Neural crest cell (in vitro differentiated cells): ENCODE measurements at places on chromosomes 5 and 9.
A peak's percentile ranks its signal among the peaks of the same experiment; 100 is the strongest.

- no peak for DNase-seq
Measured at GRCh38 chr9:136881691-136882108, 4.6 kb upstream of the TRAF2 start.

DNA sequence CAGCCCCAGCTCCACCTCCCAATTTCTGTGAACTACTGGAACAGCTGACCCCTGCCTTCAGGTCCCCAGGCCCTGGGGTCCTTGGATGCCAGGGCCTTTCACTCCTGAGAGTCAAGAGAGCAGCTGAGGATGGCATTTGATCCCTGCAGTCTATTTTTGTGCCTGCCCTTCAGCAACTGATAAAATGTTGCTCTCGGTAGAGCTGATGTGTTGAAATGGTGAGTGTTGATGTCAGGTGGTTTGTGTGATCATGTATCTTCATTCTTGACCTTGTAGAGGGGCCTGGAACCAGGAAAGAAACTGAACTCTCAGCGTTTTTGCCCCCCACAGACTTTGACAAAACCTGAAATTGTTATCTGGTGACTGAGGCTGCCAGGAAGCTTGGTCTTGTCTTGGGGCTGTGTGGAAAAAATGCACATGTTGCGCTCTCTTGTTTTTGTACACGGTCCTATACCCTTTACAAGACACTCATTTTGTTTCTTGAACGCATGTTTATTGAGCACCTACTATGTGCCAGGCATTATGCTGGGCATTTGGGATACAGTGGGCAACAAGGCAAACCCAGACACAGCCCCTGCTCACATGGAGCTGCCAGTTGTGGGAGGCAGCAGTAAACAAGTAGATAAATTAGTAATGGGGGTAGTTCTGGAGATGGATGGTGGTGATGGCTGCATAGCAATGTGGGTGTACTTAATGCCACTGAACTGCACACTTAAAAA lies 78.3 kb downstream of the PPARGC1B start:
- DNase-seq, result no peak

- no peak for DNase-seq
Measured at GRCh38 chr9:34139477-34140146, 13.1 kb upstream of the DCAF12 start.

DNA sequence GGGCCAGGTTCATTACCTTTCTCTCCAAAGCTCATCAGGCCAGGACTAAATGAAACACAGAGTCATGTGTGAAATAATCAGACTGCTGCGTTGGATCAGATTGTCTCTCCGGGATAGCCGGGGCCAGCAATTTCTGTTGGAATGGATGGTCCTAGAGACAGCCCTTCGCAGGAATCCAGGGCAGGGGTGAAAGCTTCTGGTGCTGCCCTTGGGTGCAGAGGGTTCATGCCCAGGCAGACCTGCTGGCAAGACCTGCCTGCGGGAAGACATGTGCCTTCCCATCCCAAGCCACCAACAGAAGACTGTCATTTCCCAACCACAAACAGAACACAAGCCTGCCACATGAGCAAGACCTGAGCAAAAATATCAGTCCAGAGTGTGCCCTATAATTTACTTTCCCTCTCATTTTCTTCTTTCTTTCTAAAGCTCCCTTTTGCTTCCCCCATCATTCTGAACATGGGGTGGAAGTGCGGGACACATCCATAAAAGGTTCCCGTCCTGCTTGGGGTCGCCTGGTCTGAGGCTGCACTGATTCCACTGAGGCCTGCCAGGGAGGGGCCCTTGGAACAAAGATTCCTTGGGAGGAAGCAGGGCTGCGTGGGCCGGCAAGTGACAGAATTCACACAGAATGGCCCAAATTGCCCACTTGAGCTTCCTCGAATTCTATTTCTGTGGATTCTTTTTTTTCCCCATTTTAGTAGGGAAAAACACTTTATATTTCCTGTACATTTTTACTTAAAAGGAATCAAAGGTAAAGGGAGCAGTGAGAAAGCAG lies 57.3 kb downstream of the UBE2QL1 start:
- DNase-seq, result no peak

DNA sequence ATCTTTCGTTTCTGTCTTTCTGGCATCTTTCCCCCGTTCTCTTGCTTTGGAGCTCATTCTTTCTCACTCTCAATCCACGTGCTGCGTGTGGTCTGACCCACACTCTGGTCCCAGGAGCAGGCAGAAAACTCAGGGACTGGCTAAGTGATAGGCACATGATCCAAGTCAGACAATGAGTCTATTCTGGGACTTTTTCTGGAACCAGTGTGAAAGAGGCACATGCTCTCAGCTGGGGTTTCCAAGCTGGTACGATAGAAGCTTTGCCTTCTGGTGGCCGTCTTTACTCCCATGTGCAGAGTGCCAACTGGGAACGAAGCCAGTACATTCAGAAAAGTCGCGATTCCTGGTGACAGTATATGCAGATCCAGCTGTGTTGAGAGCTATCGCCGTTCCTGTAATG lies 94.4 kb downstream of the PDZD2 start:
- no peak for DNase-seq

DNA sequence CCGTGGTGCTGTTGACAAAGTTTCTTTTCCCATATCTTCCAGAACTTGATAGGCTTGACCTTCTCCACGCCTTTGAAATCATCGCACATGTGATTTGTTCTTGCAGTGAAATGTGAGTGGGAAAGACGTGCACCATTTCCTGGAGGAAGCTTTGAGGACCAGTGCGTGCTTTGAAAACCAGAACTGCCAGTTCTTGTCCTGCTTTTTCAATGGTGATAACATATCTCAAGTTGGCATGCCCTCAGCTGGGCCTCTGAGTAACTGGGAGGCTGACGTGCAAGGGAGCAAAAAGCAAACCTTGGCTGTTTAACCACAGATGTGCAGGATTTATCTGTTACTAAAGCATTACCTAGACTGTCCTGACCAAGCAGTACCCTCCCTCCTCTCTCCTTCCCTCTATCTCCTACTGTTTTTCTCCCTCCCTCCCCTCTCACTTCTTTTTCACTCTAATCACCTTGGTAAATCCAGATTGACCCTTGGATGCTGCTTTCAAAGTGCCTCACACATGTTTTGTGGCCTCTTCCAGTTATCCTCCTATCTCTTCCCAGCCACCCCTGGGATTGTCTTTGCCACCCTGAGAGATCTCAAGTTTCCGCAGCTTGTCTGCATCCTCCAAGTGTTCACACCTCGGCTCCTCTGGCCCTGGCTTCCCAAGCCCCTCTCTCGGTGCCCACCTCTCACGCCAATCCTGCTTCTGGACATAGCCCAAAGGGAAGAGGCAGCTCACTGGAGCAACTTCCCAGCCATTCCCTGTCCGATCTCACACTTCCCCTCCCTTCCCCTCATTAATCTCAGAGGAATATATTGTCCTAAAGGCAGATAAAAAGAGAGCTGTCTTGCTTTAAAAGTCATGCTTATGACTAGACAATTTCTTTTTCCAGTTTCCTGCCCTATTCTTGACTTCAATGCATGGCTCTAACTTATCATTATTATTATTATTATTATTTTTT lies 198.3 kb downstream of the ERCC6L2 start:
- no peak for DNase-seq

DNA sequence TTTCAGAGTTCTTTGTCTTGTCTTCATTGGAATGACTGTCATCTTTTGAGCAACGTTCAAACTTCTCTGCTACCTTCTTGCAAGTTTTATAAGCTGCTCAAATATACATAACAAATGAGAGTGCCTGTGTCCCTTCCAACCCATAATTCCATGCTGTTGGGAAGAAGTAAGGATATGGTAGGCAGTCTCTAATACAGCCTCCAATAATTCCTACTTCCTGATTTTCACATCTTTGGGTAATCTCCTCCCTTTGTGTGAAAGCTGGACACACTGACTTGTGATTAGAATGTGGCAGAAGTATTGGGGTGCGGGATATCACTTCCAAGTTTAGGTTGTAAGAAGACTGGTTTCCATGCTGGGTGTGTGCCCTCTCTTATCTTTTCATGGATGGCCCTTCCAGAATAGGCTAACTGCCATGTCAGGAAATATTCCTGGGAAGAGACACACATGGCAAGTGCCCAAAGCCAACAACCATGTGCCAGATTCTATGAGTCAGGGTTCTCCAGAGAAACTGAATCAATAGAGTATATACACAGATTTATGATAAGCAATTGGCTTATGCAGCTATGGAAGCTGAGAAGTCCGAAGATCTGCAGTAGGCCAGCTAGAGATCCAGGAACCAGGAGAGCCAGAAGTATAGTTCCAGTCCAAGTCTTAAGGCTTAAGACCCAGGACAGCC lies 531.3 kb downstream of the NTRK2 start:
- DNase-seq, result no peak

GRCh38 chr5:123875561-123876275 lies 363.7 kb downstream of the CSNK1G3 start:
- peak; percentile 47 for DNase-seq
